ENCODE measurements at places on chromosomes 12 and 14.
A peak's percentile ranks its signal among the peaks of the same experiment; 100 is the strongest.

DNA sequence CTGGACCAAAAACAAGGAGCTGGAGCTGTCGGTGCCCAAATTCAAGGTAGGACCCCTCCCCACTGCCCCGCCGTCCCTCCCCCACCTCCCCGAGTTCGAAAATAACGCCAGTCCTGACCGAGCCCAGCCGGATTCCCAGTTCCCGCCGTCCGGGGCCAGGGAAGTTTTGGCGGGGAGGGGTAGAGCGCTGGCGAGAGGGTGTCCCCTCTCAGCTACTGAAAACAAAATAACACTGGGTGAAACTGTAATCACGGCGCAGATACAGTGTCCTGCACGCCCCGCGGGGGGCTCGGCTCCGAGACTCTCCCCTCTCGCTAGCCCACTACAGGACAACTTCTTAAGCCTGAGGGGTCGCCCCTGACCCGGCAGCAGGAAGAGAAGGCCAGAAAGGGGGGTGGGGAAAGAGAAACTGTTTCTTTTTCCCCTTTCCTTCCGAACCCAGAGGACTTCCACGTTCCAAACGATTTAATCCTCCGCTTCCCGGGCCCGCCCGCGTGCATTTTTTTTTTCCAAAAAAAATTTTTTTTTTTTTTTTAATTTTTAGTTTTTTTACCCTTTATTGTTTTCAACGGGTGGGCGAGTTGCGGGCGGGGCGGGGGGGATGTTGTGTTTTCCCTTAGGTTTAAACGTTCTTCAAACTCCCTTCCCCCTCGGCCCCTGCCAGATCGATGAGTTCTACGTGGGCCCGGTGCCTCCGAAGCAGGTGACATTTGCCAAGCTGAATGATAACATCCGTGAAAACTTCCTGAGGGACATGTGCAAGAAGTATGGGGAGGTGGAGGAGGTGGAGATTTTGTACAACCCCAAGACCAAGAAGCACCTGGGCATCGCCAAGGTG is 1.6 kb downstream of the SETD1B start:
- no peak for DNase-seq

DNA sequence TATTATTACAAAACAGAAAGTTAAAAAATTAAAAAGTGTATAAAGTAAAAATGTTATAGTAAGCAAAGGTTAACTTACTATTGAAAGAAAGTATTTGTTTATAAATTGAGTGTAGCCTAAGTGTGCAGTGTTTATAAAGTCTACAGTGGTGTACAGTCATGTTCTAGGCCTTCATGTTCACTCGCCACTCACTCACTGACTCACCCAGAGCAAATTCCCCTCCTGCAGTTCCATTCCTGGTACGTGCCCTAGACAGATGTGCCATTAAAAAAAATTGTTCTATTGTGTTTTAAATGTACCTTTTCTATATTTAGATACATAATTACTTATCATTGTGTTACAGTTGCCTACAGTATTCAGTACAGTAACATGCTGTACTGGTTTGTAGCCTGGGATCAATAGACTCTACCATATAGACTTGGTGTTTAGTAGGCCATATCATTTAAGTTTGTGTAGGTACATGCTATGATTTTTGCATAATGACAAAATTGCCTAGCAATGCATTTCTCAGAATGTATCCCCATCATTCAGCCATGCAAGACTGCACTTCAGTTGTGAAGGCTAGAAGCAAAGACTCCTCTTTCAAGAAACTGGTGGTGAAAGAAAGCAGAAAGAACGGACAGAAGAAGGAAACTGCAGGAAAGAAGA is 100.6 kb downstream of the DACT1 start:
- peak; percentile 79 for DNase-seq

DNA sequence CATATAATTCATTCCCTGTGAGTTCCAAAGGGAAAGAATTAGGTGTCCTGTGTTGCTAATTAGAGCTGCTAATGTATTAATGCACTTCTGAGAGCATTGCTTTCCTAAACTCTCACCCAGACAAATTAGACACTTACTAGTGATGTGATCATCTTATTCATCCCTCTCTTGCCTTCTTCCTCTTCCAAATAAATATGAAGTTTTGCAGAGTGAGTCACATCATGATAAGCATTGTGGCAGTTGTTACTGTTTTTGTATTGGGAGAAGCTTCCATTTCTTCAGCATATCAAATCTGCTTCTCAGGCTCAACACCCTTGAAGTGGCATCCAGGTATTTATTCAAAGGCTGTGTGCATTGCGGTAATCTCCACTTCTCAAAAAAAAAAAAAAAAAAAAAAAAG is 37.3 kb upstream of the E2F7 start:
- peak; percentile 31 for DNase-seq

GRCh38 chr14:106562451-106562850 is 1036.1 kb downstream of the TMEM121 start:
- DNase-seq, result no peak

- DNase-seq, result no peak
These were observed 5.2 kb downstream of the CMAS start for GRCh38 chr12:22051114-22051698.

DNA sequence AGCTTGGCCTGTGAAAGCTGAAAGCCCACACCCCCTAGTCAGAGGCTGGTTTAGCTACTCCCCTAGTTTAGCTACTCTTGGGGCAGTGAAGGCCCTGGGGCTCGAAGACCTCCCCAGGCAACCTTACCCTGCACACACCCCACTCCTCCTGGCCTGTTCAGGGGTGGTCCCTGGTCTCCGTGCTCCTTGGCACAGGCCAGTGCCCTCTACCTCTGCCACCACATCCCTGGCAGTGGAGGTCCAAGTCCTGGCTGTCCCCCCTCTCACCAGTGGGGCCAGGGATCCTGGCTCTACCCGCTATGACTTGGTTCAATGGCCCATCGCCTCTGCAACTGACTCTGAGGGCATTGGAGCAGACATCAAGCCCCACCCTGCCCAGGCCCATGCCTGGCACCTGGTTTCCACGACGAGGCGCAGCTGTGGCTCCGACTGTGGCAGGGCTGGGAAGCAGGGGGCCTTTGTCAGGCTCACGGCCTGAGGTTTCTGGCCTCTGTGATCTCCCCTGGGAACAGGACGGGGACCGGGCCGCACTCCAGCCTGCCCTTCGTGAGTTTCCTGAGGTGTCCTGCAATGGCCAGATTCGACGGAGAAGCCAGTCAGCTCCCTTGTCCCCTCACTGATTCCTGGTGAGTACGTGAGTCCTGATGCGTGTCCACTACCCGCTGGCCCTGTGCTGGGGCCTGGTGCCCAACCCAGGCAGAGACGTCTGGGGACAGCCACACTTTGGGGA is 5.7 kb downstream of the TMEM121 start:
- DNase-seq, result no peak

- no peak for DNase-seq
These were observed 139.4 kb downstream of the PDE3A start for GRCh38 chr12:20507711-20508110.

DNA sequence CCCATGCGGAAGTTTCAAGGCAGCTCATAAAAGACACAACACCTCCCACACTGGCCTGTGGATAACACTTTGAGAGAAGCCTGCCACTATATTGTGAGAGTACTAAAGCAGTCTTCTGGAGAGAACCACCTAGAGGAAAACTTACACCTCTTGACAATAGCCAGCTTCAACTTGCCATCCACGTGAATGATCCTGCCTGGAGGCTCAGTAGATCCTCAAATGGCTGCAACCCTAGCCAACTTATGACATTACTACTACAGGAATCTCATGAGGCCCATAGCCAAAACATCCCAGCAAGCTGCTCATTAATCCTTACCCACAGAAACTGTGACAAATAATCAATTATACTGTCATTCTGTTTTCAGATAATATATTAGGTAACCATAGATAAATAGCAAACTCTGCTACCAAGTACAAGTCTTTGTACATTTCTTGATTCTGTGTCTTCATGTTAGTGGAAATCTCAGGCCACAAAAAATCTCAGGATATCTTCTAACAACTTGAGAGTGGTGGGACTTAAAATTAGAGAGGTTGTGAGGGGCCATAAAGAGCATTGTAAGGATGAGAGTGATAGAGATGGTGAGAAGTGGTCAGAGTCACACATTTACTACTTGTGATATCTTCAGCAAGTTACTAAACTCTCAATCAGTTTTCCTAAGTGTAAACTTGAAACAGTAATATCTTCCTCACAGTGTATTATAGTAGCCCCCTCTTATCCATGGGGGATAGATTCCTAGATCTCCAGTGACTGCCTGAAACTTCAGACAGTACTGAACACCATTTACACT is 368.0 kb downstream of the C12orf50 start:
- DNase-seq, result peak; percentile 24

GRCh38 chr12:130587966-130588365 is 128.1 kb downstream of the RIMBP2 start:
- no peak for DNase-seq

GRCh38 chr14:103925316-103925715 is 2.9 kb upstream of the TDRD9 start:
- no peak for DNase-seq

DNA sequence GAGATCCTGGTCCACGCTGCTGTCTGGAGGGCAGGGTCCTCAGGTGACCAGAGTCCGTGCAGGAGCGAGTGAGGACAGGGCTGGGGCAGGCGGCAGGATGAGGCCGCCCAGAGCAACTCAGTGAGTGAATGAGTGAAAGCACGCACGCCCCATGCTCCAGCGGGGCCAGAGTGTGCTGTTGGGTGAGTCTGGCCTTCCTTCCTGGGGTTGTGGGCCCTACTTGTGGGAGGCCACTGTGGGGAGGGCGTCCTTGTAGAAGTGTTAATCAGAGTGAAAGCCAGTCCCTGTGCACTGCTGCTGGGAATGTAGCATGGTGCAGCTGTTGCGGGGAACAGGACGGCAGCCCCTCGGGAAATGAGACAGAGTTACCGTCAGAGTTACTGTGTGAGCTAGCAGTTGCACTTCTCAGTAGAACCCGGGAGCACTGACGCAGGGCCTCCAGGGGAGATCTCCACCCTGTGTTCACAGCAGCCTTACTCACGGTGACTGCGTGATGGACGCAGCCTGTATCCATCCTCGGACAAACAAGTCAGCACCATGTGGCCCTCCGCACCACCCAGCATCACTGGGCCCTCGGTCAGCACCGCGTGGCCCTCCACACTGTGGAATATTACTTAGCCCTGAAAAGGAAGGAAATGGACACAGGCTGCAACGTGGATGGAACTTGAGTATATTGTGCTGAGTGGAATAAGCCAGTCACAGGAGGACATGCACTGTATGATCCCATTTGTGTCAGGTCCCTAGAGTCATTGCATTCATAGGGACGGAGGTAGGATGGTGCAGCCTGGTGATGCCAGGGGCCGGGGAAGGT is 22.1 kb downstream of the PACS2 start:
- no peak for DNase-seq

All from kidney glomerular epithelial cell (primary cell).